M059J (cell line): ENCODE measurements at places on chromosomes 6 and 20. TPM values are rescaled to one million over a fixed set of nuclear protein-coding genes. Genes with fewer than 3 reads are reported as not detected.

DNA sequence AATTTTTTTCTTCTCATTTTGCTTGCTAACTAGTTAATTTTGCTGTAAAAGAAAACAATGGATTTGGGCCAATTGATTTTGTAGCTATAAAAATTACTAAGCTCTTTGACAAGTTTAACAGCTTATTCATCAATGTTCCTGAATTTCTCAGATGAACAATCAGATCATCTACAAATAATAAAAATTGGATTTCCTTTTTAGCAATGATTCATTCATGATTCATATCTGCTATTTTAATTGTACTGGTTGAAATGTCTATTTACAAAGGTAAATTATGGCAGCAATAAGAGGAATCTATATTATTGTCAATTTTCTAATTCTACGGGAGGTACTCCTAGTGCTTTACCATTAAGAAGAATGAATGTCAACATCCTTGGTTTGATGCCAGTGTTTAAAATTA, 178.8 kb upstream of the BTBD3 start:
- DNase-seq: no peak

DNA sequence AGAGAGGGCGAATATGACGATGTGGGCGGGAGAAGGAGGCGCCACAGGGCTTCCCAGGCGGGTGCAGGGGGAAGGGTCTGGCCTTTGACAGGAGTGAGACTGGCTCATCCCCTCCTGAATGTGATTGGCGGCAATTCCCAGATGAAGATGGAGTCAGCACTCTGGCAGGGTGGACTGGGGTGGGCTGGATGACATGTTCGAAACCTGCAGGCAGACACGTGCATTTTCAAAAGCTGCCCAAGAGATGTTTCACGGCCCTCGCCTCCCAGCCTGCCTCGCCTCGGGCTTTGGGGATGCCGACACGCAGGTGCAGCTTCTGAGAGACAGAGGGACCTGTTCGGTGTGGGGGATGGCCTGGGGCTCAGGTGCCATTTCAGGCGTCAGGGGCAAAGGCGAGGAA, 66.8 kb upstream of the AFDN start:
- DNase-seq: no peak

GRCh38 chr6:11324453-11325015, 92.1 kb upstream of the NEDD9 start:
- no peak for DNase-seq

DNA sequence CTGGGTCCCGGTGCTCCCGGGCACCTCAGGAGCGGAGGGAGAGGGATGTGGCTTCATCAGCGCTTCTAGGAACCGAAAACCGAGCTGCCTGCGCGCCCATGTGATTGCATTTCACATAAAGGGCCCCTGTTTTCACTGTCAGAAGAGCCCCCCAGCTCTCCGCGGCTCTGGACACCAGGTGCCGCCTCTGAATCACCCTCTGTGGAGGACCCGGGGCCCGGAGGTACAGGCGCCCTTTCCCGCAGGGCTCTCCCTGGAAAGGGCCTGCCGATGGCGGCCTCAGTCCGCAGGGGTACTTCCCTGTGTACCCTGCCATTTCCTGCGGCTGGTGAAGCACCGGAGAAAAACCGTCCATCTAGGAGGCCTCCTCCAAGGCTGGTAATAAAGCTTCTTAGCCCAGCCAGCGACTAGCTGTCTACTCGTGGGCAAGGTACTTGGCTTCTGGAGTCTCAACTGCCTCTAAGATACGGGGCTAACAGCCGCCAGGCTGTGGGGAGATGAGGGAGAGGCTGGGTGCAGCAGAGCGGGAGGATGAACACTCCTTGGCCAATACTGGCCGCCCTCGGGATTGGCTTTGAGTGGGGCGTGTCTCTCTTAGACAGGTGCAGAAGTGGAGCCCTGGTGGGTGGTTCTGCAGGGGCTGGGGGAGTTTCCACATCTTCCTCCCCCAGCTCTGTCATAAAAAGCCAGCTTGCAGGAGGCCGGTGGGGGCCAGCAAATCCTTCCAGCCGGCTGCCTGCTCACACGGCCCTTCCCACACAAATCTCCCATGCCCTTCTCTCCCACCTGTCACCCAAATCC, 1.6 kb downstream of the PPP1R16B start:
- no peak for DNase-seq

DNA sequence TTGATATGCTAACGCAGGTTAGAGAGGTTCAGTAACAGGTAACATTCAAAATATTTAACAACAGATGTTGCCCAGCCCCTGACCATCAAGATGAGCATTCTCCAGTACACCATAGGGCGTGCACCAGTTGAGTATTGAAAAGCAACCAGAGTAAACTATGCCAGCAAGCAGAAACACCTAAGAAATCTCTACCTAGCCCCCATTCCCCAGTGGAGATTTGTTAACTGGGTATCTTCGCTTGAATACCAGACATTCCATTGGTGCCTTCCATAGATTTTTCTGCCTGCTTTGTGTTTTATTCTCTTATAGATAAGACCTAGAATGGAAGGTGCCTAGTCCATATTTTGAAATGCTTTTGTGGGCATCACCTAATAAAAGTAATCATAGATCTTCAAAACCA, 623.9 kb downstream of the KIF16B start:
- DNase-seq: no peak

DNA sequence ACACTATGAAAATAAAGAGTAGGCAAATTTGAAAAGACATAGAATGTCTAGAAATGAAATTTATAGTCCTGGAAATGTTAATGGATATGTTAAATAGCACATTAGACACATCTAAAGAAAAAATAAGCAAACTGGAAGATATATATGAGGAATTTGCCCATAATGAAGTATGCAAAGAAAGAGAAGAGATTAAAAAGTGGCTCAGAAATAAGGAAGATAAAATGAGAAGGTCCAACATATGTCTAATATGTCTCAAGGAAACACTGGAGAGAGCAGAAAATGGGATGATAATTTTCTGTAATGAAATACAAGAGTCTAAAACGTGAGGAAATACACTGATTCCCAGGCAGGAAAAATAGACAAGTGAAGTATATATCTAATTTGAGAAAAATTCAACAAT, 36.6 kb upstream of the ARID1B start:
- DNase-seq: no peak

DNA sequence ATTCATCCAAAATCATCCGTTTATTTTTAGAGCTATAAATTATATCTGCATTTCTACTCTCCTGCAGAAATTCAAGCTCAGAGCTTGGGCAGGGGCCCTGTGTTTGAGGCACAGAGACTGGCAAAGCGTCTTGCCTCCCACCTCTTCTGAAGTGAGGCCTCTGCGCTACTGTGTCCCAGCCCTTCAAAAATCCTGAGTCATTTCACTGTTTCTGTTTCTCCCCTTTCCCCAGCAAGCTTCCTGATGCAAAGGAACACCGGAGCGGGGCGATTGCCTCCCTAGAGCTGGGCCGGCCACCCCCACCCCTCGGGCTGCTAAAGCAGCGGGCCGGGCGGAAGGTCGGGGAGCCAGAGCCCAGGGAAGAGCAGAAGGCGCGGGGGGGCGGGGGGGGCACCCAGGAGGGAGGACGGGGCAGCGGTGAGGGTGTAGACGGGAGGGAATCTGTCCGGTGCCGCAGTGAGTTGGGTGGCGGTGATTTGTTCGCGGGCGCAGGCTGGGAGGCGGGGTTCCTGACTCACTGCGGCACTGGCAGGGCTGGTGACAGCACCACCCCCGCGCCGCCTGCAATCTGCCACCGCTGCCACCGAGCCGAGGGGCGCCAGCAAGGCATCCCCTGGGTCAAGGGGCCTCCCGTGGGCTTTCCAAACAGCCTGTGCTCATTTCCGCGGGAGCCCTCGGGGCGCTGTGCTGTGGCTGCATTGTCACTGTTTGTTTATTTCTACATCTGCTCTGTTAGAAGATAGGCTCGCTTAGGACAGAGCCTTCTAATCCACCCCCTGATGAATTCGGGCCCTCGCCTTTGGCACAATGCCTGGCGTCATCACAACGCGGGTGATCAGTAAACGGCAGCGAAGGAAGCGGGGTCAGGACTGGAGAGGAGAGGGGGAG, 46.5 kb upstream of the SNAP25 start:
- DNase-seq: peak; percentile 93

- DNase-seq: peak; percentile 79
These were observed 13.8 kb downstream of the SPTLC3 start for GRCh38 chr20:13022401-13023155.

GRCh38 chr20:14758356-14758755, 420.9 kb upstream of the FLRT3 start:
- DNase-seq: no peak

DNA sequence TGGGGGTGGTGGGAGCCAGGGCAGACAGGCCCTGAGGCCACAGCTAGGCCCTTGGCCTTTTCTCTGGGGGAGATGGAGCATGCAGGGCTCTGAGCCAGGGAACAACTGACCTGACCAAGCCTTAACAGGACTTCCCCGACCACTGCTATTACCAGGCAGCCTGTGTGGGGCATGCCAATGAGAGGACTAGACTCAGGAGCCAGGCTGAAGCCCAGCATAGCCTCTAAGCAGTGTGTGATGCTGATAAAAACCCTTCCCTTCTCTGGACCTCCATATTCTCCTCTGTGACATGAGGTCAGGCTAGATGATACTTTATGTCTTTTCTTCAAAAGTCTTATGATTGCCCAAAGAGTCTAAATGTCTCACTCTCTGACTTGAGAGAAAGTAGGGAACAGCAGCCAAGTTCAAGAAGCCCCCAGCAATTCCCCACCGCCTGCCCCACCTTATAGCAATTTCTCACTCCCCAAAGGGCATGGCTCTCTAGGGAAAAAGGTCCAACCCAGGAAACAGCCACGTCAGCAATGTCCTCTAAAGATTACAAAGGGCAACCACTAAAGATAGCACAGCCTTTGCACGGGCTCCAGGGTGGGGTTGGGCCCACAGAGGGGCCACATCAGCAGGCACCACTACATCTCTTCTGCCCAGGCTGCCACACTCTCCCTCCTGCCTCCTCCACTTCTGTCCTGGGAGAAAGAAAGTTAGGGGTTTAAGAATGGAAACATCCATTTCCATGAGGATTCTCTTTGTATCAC, 71.3 kb downstream of the TRERF1 start:
- no peak for DNase-seq

GRCh38 chr6:135129136-135129856, 51.8 kb upstream of the MYB start:
- DNase-seq: peak; percentile 16

- no peak for DNase-seq
These were observed 14.9 kb upstream of the BHLHE23 start for GRCh38 chr20:63021356-63022321.

DNA sequence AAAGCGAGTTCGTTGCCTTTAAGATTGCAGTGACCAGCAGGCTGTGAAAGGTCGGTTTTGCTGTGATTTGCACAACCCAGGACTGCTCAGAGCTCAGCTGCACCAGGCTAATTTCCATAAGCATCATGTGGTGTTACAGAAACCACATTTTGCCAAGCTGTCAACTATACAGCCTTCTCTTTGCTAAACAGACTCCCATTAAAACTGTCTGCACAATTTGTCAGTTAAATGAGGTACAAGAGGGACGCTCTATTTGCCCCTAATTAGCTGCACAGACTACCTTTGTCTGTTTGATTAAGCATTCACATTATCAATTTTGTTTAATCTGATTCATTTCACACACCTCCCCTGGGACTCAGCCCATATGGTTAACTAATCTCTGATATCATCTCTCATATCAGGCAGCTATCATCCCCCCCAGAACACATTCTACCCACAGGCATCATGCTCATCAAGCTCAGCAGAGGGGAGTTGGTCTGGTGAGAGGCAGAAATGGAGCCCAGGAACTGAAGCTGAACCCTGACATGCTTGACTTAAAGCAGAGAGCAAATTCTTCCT, 62.1 kb downstream of the OLIG3 start:
- DNase-seq: no peak

DNA sequence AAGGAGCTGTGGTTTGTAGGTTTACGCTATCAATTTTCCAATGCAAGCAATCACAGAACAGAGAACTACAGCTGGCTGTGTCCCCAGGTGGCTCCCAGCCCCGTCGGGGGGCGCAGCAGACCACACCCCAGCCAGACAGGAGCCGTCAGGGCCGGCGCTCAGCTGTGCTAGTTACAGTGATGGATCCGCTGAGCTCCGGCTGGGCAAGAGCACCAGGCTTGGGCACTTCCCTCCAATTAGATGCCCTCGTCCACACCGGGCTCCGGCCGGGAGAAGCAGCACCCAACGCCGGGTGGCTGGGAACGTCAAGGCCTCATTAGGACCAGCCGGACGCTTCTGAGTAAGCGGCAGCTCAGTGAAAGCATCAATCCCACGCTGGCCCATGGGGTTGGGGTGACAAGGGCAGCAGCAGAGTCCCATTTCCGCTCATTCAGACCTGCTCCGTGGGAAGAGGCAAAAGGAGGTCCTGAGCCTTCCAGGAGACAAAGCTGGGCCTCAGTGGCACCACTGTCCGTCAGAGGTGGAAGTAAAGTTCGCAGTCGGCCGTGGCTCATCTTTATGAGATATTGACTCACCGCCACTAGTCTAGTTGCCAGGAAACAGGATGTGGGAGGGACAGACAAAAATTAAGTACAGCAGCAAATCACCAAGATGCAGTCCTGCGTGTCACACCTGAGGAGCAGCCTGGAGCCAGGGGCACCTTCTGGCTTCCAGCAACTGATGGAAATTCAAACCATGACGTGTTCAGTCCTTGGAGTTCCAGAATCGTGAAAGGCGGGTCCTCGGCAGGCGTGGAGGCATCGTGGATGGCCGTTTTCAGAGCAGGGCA, 164.1 kb downstream of the TAF4 start:
- DNase-seq: peak; percentile 57

DNA sequence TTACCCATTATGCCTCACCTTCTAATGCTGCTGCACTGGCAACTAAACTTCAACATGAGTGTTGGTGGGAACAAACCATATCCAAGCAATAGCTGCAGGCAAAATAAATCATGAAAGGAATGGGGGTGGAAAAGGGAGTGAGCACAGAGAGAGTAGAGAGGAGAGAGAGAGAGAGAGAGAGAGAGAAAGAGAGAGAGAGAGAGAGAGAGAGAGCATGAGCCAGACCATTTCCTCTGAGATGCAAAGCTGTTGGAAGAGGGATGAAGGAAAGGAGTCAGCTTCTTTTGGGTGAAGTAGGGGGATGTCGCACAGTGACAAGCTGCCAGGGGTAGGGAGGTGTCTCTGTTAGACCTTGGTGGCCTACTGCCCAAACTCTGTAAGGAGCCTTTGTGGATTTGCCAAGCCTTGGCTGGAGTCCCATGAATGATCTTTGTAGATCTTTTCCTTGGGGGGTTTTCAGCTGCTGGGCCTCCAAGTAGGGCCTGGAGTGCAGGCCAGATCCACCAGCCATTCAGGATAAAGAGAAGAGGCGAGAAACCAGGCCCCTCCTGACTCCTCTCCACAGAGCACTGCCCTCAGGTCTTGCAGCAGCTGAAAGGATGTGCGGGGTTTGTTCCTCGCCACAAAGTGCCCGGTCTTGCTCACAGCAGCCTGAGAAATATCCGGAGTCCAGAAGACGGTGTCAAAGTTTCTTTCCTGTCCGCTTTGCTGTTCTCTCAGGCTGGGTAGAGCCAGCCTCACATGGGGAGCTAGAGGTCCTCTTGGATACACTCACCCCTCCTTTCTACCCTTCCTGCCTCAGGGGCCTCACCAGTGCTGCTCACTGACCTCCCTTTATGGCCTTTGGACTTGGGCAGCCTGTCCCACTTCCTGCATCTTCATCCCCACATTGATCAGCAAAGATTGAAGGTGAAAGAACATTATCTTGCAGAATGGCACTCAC, 17.8 kb downstream of the BTBD3 start:
- peak; percentile 28 for DNase-seq

The BEND6 gene
- total RNA-seq: 16.3 and 21.4 TPM in 2 replicates

The DYNLT2 gene
- total RNA-seq: 0.76 and 1.1 TPM in 2 replicates

The SLC16A10 gene
- total RNA-seq: 1.7 and 2.1 TPM in 2 replicates

The PLA2G7 gene
- total RNA-seq: 0.20 and 0.57 TPM in 2 replicates

The C20orf204 gene
- total RNA-seq: 0.02 TPM in 2 replicates

The CUL7 gene
- total RNA-seq: 8.3 and 17.7 TPM in 2 replicates

The PDE7B gene
- total RNA-seq: 3.5 and 3.6 TPM in 2 replicates

The PKHD1 gene
- total RNA-seq: 0.02 TPM in 1 of 2 replicates, not detected in the other

The RSPH9 gene
- total RNA-seq: 0.05 and 0.69 TPM in 2 replicates

The IRF4 gene
- 0.02 TPM in 1 of 2 replicates, not detected in the other for total RNA-seq

The SAPCD1 gene
- total RNA-seq: 1.7 TPM in 1 of 2 replicates, not detected in the other

The R3HDML gene
- not detected in 2 replicates for total RNA-seq

The SLC12A5 gene
- total RNA-seq: 0.37 and 1.8 TPM in 2 replicates

The RAB32 gene
- 91.6 and 101 TPM in 2 replicates for total RNA-seq
